NCI-H460 (cell line): ENCODE measurements at places on chromosomes 6 and 20. TPM values are rescaled to one million over a fixed set of nuclear protein-coding genes. Genes with fewer than 3 reads are reported as not detected.
A peak's percentile ranks its signal among the peaks of the same experiment; 100 is the strongest.

- no peak for DNase-seq
Observed at GRCh38 chr6:91538622-91539021, 951.8 kb upstream of the MAP3K7 start.

- no peak for DNase-seq
Observed at GRCh38 chr6:155450240-155450581, 5.4 kb downstream of the NOX3 start.

FAM83B gene
- 0.07 TPM in 1 of 2 replicates, not detected in the other for total RNA-seq

ROS1 gene
- total RNA-seq, result not detected in 2 replicates

DNA sequence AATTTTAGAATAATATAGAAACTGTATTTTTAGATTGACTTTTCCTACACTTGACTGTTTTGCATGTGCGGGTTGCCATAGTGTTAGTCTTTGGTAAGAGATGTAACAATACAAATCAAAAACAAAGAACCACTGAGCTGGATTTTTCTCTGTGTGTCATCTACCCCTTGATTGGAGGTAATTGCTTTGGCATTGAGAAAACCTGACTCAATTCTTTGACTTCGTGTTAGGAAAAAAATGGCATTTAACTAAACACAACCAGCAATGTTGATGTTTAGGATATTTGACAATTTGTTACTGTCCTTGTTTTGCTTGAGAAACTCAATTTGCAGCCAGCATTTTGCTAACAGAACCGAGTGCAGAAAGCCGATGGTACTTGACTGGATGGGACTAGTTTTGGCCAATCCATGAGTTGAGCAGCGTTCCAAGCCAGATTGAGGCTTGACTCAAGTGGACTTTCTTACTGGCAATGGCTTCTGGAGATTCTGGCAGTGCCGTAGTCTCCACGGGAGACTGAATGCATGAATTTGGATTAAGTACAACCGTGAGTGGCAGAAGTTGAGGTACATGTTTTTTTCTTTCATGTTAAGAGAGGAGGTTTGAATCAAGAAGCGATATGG, 17.1 kb downstream of the TPBG start:
- no peak for DNase-seq

KIAA1755 gene
- total RNA-seq, result not detected in 2 replicates

SIGLEC1 gene
- total RNA-seq, result not detected in 2 replicates

DNA sequence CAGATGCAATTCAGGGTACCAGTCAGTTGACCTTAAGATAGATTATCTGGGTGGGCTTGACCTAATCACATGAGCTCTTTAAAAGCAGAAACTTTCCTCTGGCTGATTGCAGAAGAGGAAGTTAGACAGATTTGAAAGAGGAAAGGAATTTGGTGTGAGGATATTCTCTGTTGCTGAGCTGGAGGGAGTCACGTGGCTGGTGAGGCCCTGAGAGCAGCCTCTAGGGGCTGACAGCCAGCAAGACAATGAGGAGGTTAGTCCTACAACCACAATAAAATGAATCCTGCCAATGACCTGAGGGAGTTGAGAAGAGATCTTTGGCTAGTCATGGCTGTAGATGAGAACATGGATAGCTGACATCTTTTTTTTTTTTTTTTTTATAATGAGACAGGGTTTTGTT, 87.0 kb upstream of the B3GAT2 start:
- no peak for DNase-seq

- DNase-seq, result no peak
Observed at GRCh38 chr6:46367354-46368168, 123.7 kb downstream of the RCAN2 start.

- peak; percentile 89 for DNase-seq
Observed at GRCh38 chr6:79536954-79537747, at the start of gene LCA5. LCA5 (minus strand) TSS chr6:79537430; CDS start chr6:79518894, 18,536 bp downstream.

- DNase-seq, result peak; percentile 62
Observed at GRCh38 chr6:106098383-106099234, 12.5 kb downstream of the PRDM1 start.

GRCh38 chr20:7375905-7376304, 564.4 kb downstream of the HAO1 start:
- peak; percentile 12 for DNase-seq
